Fibroblast of the aortic adventitia (primary cell): ENCODE measurements at places on chromosomes 1 and 21. TPM values are rescaled to one million over a fixed set of nuclear protein-coding genes. Genes with fewer than 3 reads are reported as not detected.

DNA sequence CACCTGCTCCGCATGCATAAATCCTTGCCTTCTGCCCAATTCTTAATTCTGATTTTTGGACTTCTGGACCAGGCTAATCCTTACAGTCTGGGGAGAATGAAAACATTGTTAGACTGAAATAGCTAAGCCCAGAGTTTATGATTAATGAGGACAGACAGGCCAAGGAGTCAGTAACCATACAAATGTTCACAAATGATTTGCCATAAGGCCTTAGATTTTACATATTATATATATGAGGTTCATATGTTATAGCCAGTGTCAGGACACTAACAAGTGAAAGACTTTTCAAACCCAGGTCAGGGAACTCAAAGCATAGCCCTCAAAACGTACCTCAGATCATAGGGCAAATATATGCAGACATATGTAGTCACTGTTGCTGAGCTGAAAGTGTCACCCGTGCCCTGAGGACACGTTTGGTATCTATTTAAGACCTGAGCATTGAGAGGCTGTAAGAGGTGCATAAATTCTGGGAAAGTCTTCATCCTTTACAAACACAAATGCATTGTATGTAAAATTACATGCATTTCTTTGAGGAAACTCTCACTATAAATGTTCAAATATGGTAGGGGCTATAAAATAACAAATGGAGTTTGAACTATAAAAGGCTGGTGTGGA is 45.3 kb upstream of the FBXO28 start:
- no peak for DNase-seq

DNA sequence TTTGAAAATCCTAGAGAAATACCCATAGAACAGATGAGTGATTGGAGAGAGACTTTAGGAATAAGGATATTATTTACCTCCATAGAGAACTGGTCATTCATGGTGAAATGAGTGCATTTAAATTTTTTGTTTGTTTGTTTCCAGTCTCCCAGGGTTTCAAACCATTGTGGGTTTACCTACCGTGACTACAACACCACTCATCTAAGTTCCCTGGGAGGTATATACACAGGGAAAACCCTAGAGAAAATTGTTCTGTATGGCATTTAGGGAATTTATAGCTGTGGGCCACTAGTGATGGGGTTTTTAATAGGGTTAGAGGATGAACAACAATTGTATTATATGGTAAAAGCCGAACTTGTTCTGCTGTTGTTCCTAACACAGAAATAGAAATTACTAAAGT is 109.2 kb downstream of the USP25 start:
- DNase-seq = no peak

- DNase-seq = no peak
Observed at GRCh38 chr21:35020436-35020835, 28.7 kb downstream of the RUNX1 start.

DNA sequence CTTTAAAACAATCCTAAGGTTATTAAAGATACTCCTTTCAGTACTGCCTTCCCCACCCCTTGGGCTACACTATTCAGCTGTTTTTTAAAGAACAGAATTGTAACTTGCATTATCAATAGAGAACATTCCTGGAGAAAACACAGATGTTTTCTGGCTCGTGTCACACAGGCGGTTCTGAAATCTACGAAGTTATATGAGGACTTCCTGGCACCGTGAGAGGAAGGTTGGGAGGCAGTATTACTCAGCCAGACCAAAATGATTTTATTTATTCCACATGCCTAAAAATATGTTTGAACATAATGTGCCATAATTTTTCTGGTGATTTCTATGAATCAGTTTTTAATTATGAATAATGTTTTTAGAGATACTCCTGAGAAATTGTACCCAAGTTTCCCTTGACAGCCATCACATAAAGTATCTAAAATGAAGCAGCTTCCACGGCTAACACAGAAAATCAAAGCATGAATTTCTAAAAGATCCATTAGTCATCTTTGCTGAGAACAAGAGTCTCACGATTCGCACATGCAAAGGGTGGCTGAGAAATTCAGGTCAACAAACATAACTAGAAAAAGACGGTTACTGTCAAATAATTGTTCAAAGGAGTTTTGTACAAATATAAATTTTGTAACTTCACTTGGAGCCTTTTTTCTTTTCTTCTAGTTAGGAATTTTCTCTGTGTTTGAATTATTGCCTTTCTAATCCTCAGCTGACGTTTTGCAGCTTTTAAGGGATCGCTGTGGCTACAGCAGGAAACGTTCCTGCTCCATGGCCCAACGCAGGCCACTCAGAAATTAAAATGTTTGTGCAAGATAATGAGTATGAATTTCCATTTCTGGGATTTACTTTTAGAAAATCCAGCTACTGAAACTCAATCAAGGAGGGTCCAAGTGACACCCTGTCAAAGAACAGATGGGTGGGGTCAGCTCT is 8.0 kb upstream of the SIM2 start:
- DNase-seq = peak; percentile 36

The MROH7 gene
- 0.27 TPM in 1 of 2 replicates, not detected in the other for total RNA-seq
